ENCODE measurements at places on chromosomes 13 and 19. TPM values are rescaled to one million over a fixed set of nuclear protein-coding genes. Genes with fewer than 3 reads are reported as not detected.

Gene ZNF850
- 32.1 TPM for total RNA-seq

GRCh38 chr19:52115526-52116053 is 20.0 kb upstream of the ZNF841 start:
- no peaks in the 10 kb centered on the region for H3K27me3 ChIP-seq
- H3K4me3 ChIP-seq = no peak overlapping the region
- no peak for DNase-seq

- DNase-seq = no peak
- H3K4me1 ChIP-seq = no peaks in the 10 kb centered on the region
- H3K36me3 ChIP-seq = no peaks in the 10 kb centered on the region
- H3K27me3 ChIP-seq = no peaks in the 10 kb centered on the region
- H3K4me3 ChIP-seq = no peak overlapping the region
Observed at GRCh38 chr13:94462670-94463069, 16.8 kb downstream of the DCT start.

DNA sequence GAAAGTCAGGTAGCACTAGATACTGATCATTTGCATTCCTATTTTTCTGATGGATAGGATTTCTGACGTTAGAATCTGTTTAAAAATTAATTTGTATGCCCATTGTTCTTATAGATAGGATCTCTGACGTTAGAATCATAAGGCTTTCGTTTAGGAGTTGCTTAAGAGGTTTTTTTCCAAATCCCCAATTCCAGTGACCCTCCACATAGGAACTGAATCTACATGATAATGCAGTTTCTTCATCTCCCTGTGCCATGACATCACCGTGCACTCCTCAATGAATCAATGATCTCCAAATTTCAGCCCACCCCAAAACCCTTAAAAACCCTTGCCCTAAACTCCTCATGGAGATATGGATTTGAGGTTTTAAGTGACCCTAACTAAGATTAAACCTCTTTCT is 87.2 kb downstream of the RXFP2 start:
- no peaks in the 10 kb centered on the region for H3K27me3 ChIP-seq
- H3K36me3 ChIP-seq = no peaks in the 10 kb centered on the region
- H3K4me1 ChIP-seq = no peaks in the 10 kb centered on the region
- DNase-seq = no peak
